ENCODE measurements at places on chromosomes 16 and 17. TPM values are rescaled to one million over a fixed set of nuclear protein-coding genes. Genes with fewer than 3 reads are reported as not detected.
A peak's percentile ranks its signal among the peaks of the same experiment; 100 is the strongest.

TBC1D3G gene
- total RNA-seq, result not detected

DNA sequence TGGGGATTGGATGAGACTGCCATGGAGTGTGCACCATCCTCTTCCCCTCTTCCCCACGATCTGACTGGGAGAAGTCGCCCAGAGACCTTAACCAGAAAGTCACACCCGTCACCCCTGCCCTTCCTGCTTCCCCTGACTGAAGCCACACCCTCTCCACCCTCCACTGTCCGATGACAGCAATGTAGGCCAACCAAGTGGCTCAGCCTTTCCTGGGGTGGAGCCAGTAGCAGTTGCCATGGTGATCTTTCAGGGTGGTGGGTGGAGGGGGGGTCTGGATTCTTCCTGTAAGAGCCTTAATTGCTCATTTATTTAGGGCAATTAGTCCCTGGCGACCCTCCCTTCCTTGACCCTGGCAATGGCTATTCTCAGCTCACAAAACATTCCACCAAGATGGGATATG lies 37.5 kb upstream of the PHB1 start:
- H3K36me3 ChIP-seq, result no peaks in the 10 kb centered on the region
- peak overlapping the region; percentile 36 for H3K27ac ChIP-seq
- H3K4me1 ChIP-seq, result peaks cover 28% of the 10 kb centered on the region
- peak; percentile 11 for DNase-seq

TMEM235 gene
- not detected for total RNA-seq

DNA sequence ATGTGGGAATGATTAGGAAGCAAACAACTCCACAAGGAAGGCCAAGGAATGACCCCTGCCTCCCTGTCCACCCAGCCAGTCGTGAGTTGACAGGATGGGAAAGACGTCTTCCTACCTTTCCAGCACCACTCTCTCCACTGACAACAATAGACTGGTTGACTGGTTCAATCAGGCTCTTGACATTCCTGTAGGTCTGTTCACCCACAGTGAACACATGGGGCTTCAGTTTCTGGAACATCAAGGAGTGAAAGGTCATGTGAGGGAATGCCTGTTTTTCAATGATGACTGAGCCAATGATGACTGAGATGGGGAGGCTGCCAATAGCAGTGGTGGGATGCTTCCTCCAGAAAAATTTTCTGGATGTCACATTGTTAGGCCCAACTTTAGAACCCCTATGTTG lies 9.6 kb downstream of the MYO19 start:
- peaks cover 26% of the 10 kb centered on the region for H3K4me1 ChIP-seq
- no peak overlapping the region for H3K27ac ChIP-seq
- no peaks in the 10 kb centered on the region for H3K27me3 ChIP-seq
- peaks cover 54% of the 10 kb centered on the region for H3K36me3 ChIP-seq

EPOP gene
- 7.5 TPM for total RNA-seq

- no peak for DNase-seq
- no peaks in the 10 kb centered on the region for H3K36me3 ChIP-seq
- H3K4me3 ChIP-seq, result no peak overlapping the region
- H3K27me3 ChIP-seq, result no peaks in the 10 kb centered on the region
- peak overlapping the region; percentile 73 for H3K27ac ChIP-seq
- H3K4me1 ChIP-seq, result peaks cover 18% of the 10 kb centered on the region
Measured at GRCh38 chr17:73431401-73432205, 119.8 kb upstream of the CDC42EP4 start.

DNA sequence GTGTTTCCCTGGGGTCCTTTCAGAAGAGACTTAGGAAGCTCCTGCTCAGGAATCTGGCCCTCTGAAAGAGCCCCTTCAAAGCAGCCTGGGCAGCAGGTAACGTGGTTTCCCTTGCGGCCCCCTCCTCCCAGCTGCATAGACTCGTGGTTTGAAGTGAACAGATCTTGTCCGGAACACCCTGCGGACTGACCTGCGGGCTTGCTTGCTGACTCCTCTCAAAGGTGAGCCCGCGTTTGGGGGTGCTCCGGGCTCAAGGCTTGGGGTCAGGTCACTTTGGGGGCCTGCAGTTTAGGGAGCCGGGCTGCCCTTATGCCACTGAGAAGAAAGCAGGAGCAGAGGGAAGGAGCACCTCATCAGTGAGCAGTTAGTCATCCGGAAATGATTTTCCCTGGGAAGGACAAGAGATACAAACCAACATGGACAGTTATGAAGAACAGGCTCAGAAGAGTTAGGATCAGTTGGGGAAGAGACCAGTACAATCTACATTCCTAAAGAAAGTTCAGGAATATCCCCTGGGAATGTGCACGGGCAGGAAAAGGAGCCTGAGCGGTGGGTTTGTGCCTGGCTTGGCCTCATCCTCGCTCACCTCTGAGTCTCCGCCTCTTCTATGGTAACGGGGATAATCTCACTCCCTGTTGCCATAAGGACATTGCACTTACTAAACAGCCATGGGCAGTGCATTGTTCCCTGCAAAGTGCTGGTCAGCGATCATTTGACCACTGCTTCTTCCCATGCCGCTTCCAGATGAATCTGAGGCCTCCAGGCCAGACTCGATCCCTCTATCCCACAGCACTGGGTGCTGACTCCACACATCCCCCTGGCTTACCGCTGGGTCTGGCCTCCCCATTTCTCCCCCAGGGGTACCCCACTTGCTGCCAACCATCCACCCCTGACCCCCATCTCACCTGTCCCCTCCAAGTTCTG lies 10.0 kb downstream of the LDHD start:
- no peak overlapping the region for H3K4me3 ChIP-seq
- H3K27me3 ChIP-seq, result no peaks in the 10 kb centered on the region
- peaks cover 9% of the 10 kb centered on the region for H3K36me3 ChIP-seq
- no peak for DNase-seq

HAP1 gene
- total RNA-seq, result 0.31 TPM

KRTAP1-5 gene
- total RNA-seq, result not detected

STAT5A gene
- 108 TPM for total RNA-seq

DNA sequence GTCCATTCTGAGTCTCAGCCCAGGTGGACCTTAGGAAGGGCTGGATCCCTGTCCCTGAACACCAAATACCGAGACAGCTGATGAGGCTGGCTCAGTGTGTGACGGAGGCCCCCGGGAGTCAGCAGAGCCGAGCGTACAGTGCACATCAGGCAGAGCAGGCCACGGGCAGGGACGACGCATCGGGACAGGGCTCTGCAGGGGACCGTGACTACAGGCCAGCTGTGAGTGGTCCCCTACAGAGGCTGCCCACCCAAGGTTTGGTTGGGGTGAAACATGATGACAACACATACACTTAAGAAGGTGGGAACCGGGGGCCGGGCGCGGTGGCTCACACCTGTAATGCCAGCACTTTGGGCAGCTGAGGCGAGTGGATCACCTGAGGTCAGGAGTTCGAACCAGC lies 6.4 kb downstream of the CCDC137 start:
- no peak for DNase-seq
- H3K36me3 ChIP-seq, result peaks cover 26% of the 10 kb centered on the region
- peaks cover 17% of the 10 kb centered on the region for H3K4me1 ChIP-seq
- H3K27ac ChIP-seq, result peak overlapping the region; percentile 62
- H3K27me3 ChIP-seq, result no peaks in the 10 kb centered on the region
